Stimulated activated naive CD4-positive, alpha-beta T cell (primary cell): ENCODE measurements at places on chromosomes 6 and 20.

GRCh38 chr20:23187751-23188150 is 101.6 kb upstream of the CD93 start:
- no peak for DNase-seq

DNA sequence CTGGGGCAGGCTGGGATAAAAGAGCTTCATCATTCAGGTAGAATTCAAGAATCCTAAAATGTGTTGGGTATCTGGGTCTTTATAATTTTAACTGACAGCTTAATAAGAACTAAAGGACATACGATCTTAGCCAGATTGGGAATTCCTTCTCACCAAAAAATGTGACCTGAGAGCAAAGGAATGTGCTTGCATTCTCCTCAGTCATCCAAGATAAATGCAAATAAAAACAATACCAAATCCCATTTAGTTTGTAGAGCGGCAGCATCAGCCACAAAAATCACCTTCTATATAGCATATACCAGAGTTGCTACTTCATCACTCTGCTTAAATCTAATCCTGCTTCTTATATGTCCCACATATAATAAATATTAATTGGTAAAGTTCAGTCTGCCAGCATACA is 16.9 kb downstream of the USP49 start:
- DNase-seq: no peak

DNA sequence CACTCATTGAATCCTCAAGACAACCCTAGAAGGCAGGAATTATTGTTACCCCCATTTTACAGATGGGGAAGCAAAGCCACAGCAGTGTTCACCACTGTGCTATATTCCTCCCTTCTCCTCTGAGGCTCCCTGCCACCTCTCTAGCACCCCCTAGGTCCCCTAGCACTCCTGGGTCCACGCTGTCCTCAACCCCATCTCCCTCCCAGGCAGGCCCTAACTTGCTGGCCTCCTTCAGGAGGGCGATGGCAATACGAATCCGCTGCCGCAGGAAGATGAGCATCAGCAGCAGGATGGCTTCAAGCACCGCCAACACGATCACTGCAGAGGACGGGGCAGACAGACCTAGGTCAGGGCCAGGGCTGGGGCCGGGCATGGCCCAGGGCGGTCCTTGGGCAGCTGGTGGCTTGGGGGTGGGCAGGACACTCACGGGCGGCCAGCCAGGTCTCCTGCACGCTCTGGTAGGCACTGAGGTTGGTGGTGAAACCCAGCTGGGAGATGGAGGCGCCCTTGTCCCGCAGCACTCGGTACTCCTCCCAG is 7.8 kb upstream of the NEU1 start:
- DNase-seq: no peak

GRCh38 chr20:39188266-39188765 is 226.2 kb downstream of the DHX35 start:
- DNase-seq: no peak

GRCh38 chr6:16803294-16804200 is 42.3 kb upstream of the ATXN1 start:
- no peak for DNase-seq

DNA sequence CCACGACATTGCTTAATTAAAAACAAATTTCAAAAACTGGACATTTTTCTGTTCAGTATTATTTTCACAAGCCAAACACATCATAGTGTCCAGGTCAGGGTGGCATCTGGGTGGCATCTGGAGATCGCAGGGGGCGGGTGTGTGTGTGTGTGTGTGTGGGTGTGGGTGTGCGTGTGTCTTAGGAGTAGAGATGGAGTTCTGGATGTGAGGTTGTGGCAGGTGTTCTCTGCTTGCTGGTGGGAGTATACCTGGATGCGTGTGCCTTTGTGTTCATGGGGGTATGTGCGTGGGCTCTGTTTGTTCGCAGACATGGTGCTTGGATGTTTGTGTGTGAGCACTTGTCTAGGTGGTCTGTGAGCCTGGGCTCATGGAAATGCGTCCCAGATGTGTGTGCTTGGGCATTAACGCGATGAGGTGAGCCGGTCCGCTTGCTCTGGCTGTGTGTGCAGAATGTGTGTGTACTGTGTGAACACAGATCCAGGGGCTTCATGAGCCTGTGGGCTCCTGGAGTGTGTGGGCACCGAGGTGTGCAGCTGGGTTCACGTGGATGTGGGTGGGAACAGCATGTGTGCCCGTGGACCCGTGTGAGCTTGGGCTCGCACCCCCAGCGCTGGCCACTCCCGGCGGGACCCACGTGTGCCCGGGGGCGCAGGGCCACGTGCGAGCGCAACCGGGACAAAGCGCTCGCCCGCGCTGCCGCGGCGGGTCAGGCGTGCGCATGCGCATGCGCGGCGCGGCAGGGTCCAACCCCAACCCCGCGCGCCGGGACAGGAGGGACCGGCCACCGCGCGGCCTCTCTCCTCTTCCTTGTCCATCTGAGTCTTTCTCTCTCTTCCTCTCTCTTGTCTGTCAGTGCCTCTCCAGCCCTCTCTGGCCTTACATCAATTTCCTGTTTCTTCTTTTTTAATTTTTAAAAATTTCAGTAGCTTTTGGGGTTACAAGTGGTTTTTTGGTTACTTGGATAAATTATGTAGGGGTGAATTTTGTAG is 60.4 kb downstream of the SRC start:
- DNase-seq: no peak

DNA sequence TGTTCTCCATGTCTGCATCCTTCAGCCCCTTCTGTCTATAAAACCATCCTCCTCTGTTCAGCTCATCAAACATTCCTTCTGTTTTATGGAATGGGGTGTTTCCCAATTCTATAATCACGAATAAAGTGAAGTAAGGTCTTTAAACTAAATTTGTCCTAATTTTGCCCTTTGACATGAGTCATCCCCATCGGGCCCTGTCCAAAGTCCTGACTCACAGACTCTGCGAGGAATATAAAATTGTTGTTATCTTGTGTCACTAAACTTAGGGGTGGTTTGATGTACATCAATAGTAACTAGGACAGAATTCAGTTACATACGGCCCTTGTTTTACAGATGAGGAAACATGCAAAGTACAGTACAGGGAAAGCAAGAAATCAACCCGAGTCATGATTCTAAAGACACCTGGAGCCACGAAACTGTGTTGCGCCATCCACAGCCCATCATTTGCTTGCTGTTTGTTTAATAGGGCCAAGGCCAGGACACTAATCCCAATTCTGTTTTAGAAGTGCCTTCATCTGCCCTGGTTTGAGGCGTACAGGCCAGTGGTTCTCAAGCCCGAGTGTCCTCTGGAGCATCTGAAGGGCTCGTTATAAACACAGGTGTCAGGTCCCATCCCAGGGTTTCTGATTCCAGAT is 2.8 kb downstream of the ACSS1 start:
- no peak for DNase-seq

DNA sequence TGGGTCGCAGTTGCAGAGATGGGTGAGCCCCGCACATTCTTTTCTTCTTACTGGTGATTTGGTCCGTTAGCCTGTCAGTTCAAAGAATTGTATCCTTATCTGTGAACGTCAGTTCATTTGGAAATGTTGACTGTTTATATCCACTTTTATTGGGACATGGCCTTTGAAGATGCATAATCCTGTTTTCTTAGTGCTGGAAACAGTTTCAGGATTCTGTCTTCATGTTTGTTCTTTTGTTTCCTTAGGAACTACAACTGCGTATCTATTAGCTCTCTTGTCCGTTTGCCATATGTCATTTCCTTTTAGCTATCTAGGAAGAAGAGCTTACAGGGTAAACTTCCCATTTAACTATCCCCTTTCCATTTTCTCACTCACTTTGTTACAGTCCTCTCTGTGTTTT is 35.0 kb upstream of the TULP1 start:
- no peak for DNase-seq

GRCh38 chr6:90146921-90147649 is 149.6 kb downstream of the BACH2 start:
- no peak for DNase-seq

GRCh38 chr20:16107172-16107870 is 465.9 kb downstream of the KIF16B start:
- DNase-seq: no peak

- peak; percentile 10 for DNase-seq
Observed at GRCh38 chr6:136365776-136366354, 76.2 kb upstream of the BCLAF1 start.

DNA sequence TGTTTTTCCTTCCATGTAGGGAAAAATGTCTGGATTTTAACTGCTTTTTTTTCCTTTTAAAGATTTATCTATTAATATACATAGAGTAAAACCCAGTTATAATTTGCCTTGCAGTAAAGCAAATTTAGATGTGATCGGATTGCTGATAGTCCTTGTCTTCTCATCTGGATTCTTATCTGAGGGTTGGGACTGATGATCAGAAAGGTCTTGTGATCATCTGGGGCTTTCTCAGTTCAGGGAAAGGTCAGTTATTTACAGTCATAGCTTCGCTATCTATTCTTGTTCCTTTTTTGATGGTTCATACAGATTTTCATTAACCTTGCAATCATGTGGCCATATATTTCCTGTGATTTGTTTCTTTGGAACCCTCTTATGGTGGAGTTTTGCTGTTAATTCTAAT is 63.8 kb upstream of the CLDN20 start:
- DNase-seq: no peak
